ENCODE measurements at places on chromosomes 4 and X. TPM values are rescaled to one million over a fixed set of nuclear protein-coding genes. Genes with fewer than 3 reads are reported as not detected.

Gene GYPB
- not detected for polyA plus RNA-seq

DNA sequence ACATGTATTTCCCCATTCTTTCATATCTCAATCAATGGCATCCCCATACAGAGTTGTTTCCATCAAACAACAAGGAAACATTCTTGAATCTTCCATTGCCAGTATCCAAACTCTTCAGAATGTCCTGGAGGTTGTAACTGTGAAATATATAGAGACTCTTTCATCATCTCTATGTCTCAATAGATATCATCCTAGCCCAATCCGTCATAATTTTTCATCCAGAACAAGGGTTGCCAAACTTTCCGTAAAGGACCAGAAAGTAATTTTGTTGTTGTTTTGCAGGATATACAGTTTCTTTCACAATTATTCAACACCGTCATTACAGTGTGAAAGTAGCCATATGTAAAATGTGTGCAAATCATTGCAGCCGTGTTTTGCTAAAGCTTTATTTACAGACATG, 15.2 kb upstream of the CXCL6 start:
- no peak for DNase-seq

Gene NOX1
- polyA plus RNA-seq = 0.16 TPM

GRCh38 chr4:105389167-105389566, 84.7 kb downstream of the PPA2 start:
- no peak for DNase-seq

Gene SLC2A9
- polyA plus RNA-seq = 2.1 TPM

DNA sequence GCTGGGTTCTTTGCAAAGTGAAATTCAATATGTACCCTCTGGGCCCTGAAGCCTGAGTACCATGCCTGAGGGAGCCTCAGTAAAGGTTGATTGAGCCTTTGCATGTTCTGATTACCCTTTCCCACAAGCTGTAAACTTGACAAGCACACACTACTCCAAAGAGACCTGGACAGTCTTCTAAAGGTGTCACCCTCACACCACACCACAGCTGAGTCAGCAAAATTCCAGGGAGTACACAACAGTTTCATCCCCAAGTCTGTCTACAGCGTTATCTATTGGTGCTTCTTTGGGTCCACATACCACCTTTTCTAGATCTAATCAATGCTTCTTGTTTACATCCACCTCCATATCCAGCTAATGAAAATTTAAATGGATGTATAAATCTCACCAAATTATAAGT, 180.8 kb downstream of the AMELX start:
- no peak for DNase-seq

Gene SLC6A8
- polyA plus RNA-seq = 118 TPM

- no peak for DNase-seq
These were observed 111.8 kb downstream of the ZNF518B start for GRCh38 chr4:10345381-10345784.

Gene CFAP99
- polyA plus RNA-seq = 3.3 TPM

Gene NHSL2
- 3.1 TPM for polyA plus RNA-seq

DNA sequence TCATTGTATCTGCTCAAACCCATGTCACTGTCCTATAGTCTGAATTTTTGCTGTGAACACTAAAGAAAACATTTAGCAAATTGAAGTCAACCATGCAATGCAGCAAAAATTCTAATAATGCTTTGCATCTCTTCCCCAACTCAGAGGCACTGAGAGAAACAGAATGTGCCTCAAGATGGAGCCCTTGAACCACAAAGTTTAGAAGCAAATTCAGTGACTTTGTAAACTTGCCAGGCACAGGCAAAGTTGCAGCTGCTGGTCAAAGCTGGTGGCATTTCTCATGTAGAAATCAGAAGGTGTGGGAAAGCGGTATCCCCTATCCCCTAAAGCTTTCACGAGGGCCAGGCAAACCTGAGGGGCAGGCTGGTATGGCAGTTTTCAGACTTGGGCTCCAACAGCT, 121.7 kb upstream of the DIPK2B start:
- peak; percentile 57 for DNase-seq

Gene RASSF6
- polyA plus RNA-seq = 0.07 TPM

GRCh38 chr4:158209825-158210807, at the start of gene TMEM144:
Gene TMEM144 (plus strand): TSS chr4:158210486. CDS start chr4:158212668, 2,182 bp downstream.
- DNase-seq = peak; percentile 97

DNA sequence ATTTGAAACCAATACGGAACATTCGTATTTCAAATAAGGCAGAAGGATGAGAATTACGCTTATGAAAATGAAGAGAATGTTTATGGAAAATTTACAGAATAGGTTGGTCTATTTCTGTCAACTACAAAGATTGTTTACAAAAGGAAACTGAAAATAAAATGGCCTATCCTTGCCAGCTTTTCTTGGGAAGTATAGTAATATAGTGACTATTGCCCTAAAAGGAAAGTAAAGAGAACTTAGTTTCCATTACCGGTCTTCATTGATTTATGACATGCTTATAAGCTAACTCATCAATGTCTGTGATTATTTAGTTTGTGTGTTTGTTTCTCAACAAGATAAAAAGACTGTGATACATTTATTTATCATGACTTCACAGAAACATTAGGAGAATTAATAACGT, 2.9 kb upstream of the SPRY1 start:
- no peak for DNase-seq

DNA sequence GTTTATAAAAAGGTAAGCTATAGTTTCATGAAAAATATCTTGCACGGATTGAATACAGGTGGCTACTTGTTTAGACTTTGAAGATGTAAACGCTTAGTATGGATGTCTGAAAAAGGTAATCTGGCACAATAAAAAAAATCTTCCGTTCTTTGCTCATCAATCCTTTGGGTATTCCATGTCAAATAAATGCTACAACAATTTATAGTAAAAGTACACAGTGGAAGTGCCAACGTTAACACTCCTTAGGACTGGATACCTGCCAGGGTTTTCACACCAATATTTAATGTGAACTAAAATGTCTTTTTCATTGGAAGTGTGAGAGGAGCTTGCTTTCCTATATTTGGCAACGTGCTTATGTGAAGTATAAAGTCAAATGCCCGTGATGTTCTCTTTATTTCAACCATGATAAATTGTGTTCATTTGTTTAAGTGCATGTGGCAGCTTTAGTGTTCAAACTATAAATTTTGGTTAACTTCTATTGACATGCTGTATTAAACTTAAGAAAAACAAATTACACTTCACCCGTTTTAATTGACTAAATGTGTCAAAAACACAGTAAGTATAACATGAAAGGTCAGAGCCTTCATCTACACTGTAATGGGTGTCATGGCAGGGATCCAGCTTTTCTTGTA, 121.7 kb upstream of the HAND2 start:
- no peak for DNase-seq

DNA sequence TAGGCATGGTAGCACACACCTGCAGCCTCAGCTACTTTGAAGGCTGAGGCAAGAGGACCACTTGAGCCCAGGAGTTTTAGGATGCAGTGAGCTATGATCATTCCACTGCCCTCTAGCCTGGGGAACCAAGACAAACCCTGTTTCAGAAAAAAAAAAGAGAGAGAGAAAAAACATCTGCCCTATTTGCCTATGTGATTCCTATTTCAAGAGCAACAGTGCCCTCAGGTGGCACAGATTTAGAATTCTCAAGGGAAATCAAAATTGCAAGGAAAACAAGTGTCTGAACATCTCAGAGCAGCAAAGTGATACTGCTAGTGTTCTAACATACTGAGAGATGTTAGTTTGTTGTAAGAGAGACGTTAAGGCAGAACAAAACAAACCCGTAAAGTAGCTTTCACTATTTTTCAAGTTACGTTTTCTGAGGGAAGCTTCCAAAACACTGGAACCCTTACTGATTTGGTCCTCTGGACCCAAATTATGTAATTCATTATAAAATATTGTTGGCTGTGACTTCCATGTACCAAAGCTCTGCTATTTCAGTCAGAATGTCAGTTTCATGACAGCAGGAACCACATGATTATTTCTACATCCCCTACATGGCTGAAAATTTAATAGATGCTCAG, 7.9 kb downstream of the BDH2 start:
- peak; percentile 33 for DNase-seq

Gene LGI2
- polyA plus RNA-seq = 0.24 TPM

DNA sequence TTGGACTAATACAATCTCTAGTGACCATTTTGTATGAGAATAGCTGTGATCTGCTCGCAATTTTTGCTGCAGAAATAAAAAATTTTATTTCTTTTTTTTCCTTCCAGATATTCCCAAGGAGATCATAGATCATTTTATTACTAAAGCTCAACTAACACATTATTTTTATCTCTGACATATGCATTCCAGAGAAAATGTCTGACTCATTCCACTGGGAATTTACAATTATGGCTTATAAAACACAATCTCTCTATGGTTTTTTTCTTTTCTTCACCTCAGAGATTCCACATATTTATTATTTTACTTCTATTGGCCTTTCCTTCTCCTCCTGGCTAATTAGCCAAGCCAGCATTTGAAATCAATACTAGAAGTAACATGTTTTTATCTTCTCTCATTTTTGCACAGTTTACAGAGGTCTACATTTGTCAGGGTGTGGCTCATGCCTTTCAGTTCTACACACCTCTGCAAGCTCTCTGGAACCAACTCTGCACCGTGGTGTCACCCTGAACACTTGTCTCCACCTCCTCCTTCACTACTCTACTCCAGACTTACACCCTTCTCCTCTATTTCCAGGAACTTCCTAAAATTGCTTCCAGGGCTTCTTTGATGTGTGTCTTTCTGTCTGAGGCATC, 59.8 kb upstream of the GPM6A start:
- DNase-seq = no peak

Gene STBD1
- 4.3 TPM for polyA plus RNA-seq

Gene CTBP1
- polyA plus RNA-seq = 145 TPM

- DNase-seq = no peak
These were observed 87.5 kb upstream of the PTPN13 start for GRCh38 chr4:86506591-86506990.

DNA sequence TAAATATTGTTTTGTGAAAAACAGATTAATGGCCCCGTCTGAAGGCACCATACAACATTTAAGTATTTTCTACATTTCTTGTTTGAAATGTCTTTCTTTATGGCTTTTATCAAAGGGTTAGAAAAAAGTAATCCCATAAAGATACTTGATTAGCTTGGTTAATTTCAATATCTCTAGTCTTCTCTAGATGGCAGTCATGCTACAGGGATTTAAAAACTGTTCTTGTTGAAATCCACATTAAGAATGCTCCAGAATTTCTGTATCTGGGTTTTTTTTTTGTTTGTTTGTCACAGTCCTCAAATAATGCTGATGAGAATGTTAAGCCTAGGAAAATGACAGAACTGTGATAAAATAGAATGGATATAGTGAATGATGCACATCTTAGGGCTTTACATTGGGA, 109.0 kb upstream of the AADAT start:
- DNase-seq = no peak

- DNase-seq = no peak
These were observed 198.2 kb upstream of the CXorf66 start for GRCh38 chrX:140163371-140164159.

Gene DMP1
- not detected for polyA plus RNA-seq

- DNase-seq = no peak
These were observed 69.2 kb downstream of the ZNF732 start for GRCh38 chr4:236028-236427.

DNA sequence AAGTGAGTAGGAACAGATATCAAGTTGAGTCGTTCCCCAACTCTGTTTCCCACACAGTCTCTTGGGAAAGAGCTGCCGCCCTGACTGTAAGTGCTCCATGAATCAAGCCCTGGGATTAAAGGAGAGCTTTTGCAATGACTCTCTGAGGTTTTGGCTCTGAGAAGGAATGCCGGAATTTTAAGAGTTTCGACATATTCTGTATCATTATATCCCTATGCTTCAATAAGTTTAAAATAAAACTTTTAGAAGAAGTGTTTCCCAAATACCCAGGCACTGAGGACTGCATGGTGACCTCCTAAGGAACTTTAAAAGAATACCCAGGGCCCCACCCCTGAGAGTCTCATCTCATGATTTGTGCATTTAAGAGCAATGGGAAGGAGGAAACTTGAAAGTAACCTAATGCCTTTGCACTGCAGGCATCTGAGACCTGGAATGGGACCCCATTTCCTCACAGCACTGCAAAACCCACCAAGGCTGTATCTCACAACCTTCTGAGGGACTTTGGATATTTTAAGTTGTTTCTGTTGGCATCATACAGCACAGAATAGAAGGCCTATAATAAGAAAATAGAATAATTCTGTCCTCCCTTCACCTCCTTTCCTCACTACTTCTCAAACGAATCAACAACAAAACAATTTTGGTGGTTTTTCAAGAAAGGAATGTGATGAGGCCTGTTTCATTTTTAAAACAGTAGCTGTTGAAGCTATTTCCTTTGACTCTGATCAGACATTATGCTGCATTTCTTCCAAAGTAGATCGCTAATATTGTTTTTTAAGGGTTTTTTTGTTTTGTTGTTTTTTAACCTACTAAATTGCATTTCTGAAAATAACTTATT, 121.2 kb downstream of the GASK1B start:
- peak; percentile 38 for DNase-seq

- DNase-seq = no peak
These were observed 16.3 kb upstream of the ZNF41 start for GRCh38 chrX:47499293-47499692.

GRCh38 chrX:143206966-143207365, 181.2 kb downstream of the SPANXN4 start:
- DNase-seq = no peak

- no peak for DNase-seq
These were observed 200.1 kb downstream of the NPNT start for GRCh38 chr4:106095408-106095807.

DNA sequence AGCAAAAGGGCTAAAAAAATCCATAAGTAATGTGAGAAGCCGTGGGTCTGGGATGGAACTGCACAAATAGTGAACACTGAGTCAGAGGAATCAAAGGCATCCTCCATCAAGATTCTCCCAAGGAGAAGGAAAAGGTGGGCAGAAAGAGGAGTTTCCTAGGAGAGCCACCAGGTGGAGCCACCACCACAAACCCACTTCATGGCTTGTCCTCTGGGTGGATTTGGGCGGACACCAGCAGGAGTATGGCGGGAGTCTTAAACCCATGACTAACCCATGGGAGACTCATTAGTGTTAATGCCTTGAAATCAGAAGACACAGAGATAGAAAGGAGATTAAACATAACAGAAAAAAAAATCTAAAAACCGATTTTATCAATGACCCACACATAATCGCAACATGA, 147.7 kb downstream of the SH3KBP1 start:
- peak; percentile 56 for DNase-seq
